ENCODE measurements at places on chromosomes 16 and 17. TPM values are rescaled to one million over a fixed set of nuclear protein-coding genes. Genes with fewer than 3 reads are reported as not detected.

Gene HYDIN
- 1.3 TPM for total RNA-seq

Gene CCL14
- total RNA-seq: not detected

Gene SEC14L5
- total RNA-seq: 0.99 TPM

Gene NLK
- total RNA-seq: 14.4 TPM

Gene TMEM114
- total RNA-seq: not detected

Gene CLEC18B
- 0.77 TPM for total RNA-seq

Gene KRT20
- total RNA-seq: not detected

Gene TMUB2
- 36.2 TPM for total RNA-seq

Gene TLCD1
- 6.6 TPM for total RNA-seq

Gene TEX14
- total RNA-seq: under 0.01 TPM

Gene PRRT2
- total RNA-seq: 2.1 TPM

Gene SP6
- not detected for total RNA-seq

Gene ITGAL
- not detected for total RNA-seq

Gene NPB
- 0.51 TPM for total RNA-seq

Gene GP1BA
- not detected for total RNA-seq

Gene ULK2
- 46.5 TPM for total RNA-seq

Gene KRTAP4-1
- total RNA-seq: not detected

Gene ATAD5
- total RNA-seq: 0.77 TPM

Gene MAFG
- 18.0 TPM for total RNA-seq

Gene SCO1
- 31.8 TPM for total RNA-seq

Gene CIBAR2
- total RNA-seq: not detected

Gene IGSF6
- total RNA-seq: not detected

All from fibroblast of lung (primary cell).